ENCODE measurements at places on chromosomes 3 and 15.
A peak's percentile ranks its signal among the peaks of the same experiment; 100 is the strongest.

GRCh38 chr3:11386465-11387113 lies 114.4 kb downstream of the ATG7 start:
- no peak for DNase-seq

DNA sequence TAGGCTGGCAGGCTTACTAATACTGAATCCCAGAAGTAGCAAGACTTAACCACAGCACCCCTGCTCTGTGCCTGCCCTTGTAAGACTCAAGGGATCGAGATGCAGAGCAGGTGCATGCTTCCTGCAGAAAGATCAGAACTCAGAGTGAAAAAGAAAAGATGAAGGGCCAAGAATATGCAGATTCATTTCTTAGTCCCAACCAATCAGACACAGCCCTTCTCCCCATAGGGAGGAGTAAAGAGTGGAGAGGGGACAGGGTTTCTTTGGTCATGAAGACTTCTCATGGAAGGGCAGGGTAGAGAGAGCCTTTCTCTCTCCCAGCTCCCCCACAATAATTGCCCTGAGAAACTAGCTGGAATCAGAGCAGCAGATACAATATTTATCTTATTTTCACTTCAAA lies 105.6 kb upstream of the MB21D2 start:
- DNase-seq, result no peak

DNA sequence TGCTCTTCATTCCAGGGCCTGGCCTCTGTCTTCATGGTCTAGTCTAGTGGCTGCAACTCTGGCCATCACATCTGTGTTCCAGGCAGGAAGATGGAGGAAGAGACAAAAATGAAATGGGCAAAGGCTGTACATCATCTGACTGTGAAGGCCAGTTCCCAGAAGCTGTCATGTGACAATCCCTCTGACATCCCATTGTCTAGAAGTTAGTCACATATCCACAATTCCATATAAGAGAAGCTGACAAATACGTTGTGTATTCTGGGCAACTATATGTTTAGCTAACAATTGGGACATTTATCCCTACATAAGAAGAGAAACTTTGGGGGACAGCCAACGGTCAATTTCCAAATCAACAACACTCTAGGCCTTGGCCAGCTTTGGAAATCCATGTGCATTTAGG lies 34.5 kb upstream of the C3orf70 start:
- no peak for DNase-seq

DNA sequence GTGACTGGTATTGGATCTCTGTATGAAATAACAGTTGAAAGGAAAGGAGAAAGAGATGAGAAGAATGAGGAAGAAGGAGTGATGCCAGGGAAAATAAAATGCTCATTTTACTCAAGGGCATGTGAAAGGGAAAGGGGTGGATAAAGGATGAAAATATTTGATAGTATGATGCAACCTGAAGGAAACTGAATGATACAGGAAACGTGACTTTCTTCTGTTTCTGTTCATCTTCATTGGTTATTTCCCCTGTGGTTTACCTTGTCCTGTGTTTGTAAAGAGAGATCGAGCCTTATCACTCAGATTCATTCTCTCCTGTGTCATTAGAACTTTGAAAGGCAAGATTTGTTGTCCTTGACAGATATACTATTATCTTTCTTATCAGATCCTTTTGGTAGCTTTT lies 243.6 kb upstream of the SLITRK3 start:
- no peak for DNase-seq

- DNase-seq, result no peak
Measured at GRCh38 chr15:40633178-40633577, 39.1 kb downstream of the KNL1 start.

GRCh38 chr3:64058566-64058965 lies 35.3 kb upstream of the PSMD6 start:
- DNase-seq, result no peak

- DNase-seq, result no peak
Measured at GRCh38 chr3:125398952-125399351, 23.8 kb upstream of the ZNF148 start.

DNA sequence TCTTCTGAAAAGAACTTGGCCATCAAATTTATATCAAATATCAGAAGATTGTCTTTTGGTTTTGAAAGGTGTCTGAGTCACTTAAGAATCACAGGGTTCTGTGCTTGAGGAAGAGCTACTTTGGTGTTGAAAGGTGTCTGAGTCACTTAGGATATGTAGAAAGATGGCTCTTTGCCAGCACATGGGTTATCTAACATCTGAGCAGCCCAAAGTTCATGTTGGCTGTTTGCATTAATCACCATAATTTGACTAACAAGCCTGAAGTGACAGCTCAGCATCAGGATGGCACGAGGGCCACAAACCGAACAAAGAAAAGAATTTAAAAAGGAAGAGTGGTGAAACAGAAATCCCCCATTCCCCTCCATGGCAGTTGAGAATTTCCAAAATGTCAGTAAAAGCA lies 190.5 kb upstream of the CMC1 start:
- peak; percentile 31 for DNase-seq

- no peak for DNase-seq
Measured at GRCh38 chr3:179309225-179310078, 13.4 kb upstream of the ZNF639 start.

DNA sequence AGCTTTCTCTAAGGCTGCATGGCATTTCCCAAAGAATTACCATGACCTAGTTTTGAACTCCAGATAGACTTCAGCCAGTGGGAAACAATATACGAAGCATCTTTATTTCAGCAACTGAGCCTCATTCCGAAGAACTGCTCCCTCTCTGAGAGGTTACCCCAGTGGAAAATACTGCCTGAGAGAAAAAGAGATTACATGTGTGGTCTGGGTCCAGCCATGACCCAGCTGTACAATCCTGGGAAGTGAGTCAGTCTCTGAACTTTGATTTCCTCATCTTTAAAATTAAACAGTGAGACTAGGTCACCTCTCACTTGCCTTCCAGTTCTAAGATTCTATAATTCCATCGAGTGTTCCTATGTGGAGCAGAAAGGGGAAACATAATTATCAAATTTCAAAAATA lies 42.4 kb downstream of the TNIK start:
- no peak for DNase-seq

- peak; percentile 9 for DNase-seq
Measured at GRCh38 chr3:192850451-192850981, 67.1 kb downstream of the MB21D2 start.

- DNase-seq, result no peak
Measured at GRCh38 chr15:43518197-43518761, 871 bp downstream of the MAP1A start.

GRCh38 chr3:149395107-149396089 lies 17.9 kb upstream of the TM4SF1 start:
- DNase-seq, result no peak

DNA sequence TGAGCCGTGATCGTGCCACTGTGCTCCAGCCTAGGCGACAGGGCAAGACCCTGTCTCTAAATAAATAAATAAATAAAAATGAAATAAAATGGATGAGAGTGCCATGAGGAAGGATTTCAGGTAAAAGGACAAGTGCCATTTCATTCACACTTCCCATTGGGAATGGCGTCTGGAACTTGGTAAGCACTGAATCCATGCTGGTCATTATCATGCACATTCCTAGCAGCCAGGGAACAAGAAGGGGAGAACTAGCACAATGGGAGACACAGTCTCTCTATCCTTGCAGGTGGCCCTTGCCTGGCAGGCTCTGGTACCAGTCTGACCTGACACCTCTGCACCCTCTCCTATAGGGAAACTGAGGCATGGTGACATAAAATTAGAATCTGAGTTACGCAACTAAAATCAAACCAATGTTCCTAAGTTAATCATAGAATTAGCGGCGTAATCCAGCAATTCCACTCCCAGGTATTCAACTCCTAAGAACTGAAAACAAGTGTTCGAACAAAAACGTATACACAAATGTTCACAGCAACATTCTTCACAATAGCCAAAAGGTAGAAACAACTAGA lies 70.8 kb upstream of the MFGE8 start:
- no peak for DNase-seq

GRCh38 chr15:75076277-75076676 lies 52.9 kb downstream of the PPCDC start:
- no peak for DNase-seq

DNA sequence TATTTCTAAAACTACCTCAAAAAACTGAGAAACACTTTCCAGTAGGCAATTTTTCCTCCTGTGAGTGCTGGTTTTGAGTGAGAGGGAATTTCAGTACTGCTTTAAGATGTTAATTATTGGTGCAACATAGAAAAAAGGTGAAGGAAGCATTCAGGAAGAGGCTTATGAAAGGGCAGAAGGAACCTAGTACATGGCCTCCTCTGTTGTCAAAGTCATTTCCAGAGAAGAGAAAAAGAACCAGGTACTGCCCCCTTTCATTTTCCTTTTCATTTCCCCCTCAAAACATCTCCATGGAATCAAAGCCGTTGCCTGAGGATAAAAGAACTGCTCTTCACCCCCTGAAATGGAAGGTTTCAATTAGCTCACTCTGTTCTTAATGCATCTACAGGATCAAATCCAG lies 19.8 kb downstream of the RARRES1 start:
- no peak for DNase-seq

DNA sequence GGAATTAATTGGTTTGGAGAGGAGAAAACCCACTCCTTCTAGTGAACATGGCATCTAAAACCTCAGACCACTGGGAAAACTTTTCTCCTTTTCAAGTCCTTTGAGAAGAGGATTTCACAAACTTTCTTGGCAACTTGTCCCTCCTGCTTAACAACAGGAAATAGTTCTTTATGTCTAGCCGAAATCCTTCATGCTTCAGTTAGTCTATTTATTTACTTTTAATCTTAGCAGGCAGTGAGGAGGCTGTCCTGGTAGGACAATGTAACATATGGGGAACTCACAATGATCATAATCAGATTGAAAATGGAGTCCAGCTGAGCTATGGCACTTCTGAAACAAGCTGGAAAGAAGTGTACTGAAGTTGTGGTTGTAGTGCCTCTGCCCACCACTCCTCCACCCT lies 50.6 kb downstream of the KY start:
- no peak for DNase-seq

DNA sequence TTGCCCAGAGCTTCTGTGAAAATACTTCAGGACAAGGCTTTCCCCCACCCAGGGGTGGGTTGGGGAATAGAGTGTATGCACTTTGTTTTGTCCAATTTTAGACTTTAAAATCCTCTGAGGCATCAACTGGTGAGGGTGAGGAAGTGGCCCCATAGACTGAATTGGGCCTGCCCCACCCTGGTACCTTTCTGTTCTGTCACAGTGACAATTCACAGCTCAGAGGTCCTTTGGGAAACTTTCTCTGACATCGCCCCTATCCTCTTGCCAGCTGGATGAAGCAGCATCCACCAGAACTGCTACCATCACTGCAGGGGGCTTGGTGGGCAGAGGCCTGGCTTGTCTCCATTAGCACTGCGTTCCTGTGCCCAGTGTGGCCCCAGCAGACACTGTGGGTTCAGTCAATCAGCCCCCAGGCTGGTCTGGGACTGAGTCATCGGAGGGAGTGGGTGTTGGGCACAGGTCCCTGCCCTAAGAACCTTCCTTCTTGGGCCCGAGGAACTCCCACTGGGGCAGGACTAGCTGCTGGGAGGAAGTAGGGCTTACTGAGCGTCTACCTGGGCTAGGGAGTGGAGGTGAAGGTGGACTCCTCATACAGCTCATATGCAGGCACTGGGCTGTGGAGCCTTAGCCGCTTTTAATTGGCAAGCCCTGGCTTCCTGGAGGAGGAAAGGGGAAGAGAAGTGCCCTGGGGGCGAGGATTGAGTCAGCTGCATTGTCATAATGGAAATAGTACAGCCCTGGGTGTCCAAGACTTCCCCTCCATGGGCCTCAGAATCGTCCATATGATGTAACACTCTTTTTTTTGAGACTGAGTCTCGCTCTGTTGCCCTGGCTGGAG lies 1.5 kb upstream of the PPM1M start:
- DNase-seq, result no peak

DNA sequence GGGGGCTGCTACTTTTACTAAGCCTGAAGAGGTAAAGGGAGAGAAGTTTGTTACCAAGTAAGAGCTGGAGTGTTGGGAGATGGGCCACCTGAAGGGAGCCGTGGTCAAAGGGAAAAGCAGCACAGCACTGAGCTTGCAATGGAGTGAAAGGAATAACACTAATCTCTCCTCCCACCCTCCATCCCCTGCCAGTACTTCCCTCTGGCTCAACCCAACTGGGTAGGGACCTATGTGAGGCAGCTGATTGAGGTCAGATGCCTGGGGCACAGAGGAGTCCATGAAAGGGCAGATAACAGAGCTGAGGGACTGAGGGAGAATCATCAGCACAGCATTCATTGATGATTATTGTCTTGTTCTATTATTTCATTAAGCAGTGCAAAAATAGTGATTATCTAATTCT lies 212.4 kb upstream of the TBC1D5 start:
- DNase-seq, result no peak

DNA sequence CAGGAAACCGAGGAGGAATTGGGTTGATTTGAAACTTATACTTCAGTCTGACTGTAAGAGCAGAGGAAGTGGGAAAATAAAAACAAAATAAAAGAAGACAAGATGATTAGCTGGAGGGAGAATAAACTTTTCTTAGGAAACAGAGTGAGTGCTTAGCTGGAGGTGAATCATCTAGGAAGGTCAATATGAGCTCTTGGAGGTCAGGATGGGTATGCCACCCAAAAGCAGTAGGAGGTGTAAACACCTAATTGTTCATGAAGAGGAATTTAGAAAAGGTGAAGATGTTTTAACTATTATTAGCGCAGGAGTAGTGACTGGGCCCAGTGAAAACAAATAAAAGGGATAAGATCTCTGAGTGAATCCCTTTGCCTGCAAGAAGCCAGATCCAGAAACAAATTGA lies 39.9 kb upstream of the ARL14 start:
- DNase-seq, result no peak

- no peak for DNase-seq
Measured at GRCh38 chr15:38332711-38333110, 80.1 kb downstream of the SPRED1 start.

GRCh38 chr15:70420086-70420947 lies 322.6 kb upstream of the TLE3 start:
- no peak for DNase-seq

GRCh38 chr3:172869784-172870518 lies 119.4 kb downstream of the ECT2 start:
- no peak for DNase-seq

DNA sequence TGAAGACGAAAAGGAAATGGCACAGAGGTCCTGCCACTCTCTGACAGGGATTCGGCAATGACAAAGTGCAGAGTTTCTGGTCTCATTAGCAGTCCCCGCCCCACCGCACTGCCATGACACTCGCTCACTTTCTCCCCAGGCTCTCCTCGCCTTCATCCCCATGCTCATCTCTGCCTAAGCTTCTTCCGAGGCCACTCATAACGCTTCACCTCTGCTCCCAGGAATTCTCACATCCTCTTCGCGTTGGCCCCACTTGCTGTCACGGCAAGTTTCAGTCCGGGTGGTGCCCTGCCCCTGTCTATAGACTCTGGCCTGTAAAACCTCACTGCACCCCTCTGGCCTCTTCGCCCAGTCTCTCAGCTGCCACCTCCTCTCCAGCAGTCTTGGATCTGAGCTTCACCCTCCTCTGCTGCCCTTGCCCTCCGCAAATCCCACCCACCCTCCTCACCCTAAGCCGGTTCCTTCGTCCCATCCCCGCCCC lies 654 bp downstream of the RUBCN start:
- DNase-seq, result peak; percentile 26

All from stimulated activated CD4-positive, alpha-beta T cell treated with anti-CD3 and anti-CD28 coated beads, TNF-alpha, amount 100 ng/mL, for 24 hours (primary cell).